ENCODE measurements at places on chromosomes 6 and 20. TPM values are rescaled to one million over a fixed set of nuclear protein-coding genes. Genes with fewer than 3 reads are reported as not detected.

DNA sequence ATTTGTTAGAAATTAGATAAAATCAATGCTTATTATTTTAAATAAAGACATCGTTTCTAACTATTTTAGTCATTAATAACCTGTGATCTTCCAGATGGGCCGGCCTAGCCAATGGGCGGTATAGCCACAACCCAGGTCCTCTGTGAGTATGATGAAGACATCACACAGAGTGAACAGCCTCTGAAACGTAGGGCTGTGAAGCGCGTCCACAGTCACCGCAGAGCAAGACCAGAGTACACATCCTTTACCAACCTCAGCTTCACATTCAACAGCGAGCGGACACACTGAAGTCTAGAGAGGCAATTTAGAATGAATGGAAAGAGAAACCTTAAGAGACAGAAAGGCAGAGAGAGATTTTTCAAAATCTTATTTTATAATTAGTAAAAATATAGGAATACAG is 125.0 kb upstream of the RPS6KA2 start:
- no peak for DNase-seq

DNA sequence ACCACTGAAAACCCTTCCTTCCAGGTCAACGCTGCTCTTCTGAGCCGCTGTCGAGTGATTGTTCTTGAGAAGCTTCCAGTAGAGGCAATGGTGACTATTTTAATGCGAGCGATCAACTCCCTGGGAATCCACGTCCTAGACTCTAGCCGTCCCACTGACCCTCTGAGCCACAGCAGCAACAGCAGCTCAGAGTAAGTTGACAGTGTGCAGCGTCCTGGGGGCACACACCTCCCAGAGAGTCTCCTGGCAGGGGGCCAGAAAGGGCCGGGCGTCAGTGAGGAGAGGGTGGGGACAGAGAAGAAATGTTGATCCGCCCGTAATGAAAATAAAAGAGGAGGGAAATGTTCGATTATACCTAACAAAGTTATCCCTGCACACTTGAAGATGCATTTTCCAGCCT is 5.0 kb downstream of the WRNIP1 start:
- no peak for DNase-seq

- DNase-seq = no peak
Observed at GRCh38 chr6:5278565-5279120, 17.3 kb downstream of the FARS2 start.

GRCh38 chr6:132713352-132714134 is at the start of gene VNN1:
Gene VNN1 (minus strand): TSS chr6:132714055. CDS start chr6:132714035, 20 bp downstream.
- no peak for DNase-seq

- DNase-seq = peak; percentile 24
Observed at GRCh38 chr20:45098103-45098773, 2.7 kb downstream of the KCNS1 start.

The ZC3H12D gene
- 1.4 TPM for total RNA-seq

The ARFGEF2 gene
- total RNA-seq = 98.9 TPM

The NAPB gene
- 28.1 TPM for total RNA-seq

GRCh38 chr6:21003780-21004541 is 469.7 kb downstream of the CDKAL1 start:
- DNase-seq = no peak

GRCh38 chr20:51338692-51339440 is 203.7 kb downstream of the NFATC2 start:
- DNase-seq = no peak

- peak; percentile 81 for DNase-seq
Observed at GRCh38 chr6:169452117-169452868, 198.6 kb upstream of the THBS2 start.

The SLPI gene
- total RNA-seq = 32.0 TPM

- DNase-seq = no peak
Observed at GRCh38 chr6:113049190-113049589, 702.1 kb downstream of the RFPL4B start.

The SLC22A2 gene
- not detected for total RNA-seq

The CCN5 gene
- 43.8 TPM for total RNA-seq

The RAD21L1 gene
- total RNA-seq = not detected

GRCh38 chr6:15947923-15948322 is 181.0 kb upstream of the MYLIP start:
- no peak for DNase-seq

GRCh38 chr6:157066781-157067491 is 256.4 kb downstream of the TMEM242 start:
- no peak for DNase-seq

DNA sequence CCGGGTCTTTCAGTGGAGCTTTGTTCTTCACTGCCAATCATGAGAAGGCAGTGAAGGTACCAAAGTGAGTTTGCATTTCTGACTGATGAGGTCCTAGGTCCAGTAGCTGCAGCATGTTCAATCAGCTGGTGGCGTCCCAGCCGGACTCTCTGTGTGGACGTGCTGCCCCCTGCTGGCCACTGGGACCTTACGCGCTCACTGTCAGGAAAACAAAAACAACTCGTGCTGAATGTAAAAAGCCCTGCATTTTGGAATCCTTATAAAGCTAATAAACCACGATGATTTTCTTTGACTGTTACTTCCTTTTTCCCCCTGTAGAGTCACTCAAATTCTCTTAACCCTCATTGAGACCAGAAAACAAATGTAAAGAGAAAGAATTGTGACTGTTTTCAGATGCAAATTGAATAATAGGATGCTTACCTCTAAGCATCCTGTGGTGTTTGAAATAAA is 4.9 kb upstream of the CD24 start:
- peak; percentile 95 for DNase-seq

The MYT1 gene
- 0.42 TPM for total RNA-seq

DNA sequence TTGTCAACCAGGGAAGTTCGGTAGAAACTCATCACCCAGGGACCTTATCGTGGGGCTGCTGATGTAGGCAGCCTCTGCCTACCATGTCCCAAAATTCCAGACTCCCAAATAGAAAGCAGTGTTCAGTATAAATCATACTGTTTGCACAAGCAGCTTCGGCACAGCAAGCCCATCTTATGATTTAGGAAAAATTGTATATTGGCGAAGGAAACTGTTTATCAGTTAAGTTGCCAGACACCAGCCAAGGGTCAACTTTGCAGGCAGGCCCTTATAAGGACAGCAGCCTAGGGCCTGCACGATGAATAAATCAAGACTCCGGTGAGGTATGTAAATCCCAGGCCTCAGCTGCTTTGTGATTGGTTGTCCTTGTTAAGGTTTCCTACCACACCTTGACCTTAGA is 36.8 kb downstream of the GFOD1 start:
- no peak for DNase-seq

DNA sequence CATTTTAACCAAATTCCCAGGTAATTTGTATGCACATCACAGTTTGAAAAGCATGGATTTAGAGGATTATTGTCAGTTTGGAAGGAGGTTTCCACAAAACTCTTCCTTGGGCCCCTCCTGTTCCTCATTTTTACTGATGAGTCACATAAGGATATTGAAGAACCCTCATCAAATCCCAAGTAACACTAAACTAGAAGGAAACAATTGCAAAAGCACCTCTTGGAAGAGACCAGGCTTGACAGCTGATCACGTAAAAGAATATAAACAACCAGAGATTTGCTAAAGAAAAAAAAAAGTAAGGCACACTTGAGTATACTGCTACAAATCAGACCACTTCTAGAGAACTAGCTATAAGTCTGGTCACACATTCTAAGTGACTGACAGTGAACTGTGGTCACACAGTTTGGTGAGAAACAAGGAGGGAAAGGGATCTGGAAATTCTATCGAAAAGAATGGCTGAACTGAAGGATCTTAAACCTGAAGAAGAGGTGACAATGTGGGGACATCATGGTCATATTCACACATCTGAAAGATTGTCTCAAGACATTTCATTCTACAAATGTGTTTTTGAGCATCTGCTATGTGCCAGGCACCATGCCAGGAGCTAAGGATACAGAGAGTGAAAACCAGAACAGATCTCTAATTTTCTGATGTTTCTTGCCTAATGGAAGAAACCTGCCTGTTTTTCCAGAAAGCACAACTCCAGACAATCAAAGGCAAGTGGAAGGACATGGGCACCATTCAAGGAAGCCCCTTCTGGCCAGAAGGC is 24.1 kb downstream of the ZHX3 start:
- DNase-seq = peak; percentile 28

DNA sequence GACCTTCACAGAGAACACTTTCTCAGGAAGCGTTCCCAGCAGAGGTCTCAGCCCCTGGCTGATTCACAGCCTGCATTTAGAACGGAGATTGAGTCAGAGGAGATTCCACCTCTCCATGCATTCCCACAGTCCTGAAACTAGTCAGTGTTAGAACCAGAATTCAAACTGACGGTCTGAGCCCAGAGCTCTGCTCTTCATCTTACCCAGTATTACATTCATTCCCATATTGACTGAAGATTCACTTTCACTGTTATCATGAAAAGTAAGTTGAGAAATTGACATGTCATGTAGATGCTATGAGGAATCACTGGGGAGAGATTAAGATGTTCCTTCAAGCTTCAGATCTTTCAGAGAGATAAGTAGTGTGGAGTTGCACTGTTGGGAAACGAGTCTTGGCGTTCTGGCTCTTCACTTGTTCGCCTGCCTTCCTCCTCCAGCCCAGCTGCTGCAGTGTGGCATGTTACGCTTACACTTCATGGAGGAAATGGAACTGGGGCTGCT is 28.3 kb downstream of the MAS1 start:
- no peak for DNase-seq

DNA sequence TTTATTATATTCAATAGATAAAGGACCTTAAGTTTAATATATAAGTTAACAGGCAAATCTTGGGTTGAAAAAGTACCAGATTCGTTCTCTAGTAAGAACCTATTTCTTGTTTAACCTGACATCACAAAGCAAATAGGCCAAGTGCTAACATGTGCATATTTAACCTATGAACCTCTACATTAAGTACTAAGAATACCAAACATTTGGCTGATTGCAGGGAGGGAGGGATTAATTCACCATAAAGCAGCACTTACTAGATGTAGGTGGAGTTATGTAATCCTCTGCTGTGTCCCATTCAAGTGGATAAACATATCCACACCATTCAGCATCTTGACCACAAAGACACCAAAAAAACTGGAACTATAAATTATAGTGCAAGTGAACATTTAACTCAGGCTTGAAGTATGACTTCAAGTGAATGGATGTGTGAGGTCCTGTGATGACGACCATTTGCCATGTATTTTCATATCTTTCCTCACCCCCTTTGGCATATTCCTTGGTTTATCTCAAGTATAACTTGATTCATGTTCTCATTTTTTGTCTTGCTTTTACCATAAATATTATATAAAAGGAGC is 10.2 kb downstream of the STX11 start:
- DNase-seq = no peak

The SIRPB1 gene
- total RNA-seq = not detected

DNA sequence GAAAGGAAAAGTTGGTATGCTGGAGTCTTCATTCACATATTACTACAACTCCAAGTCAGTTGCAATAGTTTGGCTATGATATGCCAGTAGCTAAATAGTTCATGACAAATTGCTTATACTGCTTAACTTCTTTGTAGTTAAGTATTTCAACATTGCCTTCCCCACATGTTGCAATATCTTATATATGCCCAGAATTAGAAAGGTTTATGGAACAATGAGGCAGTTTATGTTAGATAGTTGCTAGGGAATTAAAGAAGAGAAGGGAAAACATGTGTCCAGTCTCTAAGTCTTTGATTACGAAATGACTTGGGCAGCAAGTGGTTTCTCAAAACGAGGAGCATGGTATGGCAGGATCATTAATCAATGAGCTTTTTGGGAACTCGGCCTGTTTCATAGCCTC is 145.8 kb downstream of the PLCB4 start:
- DNase-seq = no peak

The QKI gene
- total RNA-seq = 95.3 TPM

The HLA-DQA1 gene
- 12.8 TPM for total RNA-seq

The SLC12A5 gene
- not detected for total RNA-seq

The GNMT gene
- 0.98 TPM for total RNA-seq

DNA sequence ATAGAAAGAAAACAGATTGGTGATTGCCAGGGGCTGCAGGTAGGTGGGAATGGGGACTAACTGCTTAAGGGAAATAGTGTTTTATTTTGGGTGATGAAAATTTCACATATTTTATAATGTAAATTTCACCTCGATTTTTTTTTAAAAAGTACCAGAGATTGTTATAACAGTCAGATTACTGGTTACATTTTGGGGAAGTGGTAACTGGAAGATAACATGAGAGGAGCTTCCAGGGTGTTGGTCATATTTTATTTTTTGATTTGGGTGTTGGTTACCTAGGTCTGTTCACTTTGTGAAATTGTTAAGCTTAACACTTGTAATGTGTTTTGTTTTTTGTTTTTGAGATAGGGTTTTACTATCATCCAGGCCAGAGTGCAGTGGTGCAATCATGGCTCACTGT is 17.2 kb upstream of the CRIP3 start:
- no peak for DNase-seq

DNA sequence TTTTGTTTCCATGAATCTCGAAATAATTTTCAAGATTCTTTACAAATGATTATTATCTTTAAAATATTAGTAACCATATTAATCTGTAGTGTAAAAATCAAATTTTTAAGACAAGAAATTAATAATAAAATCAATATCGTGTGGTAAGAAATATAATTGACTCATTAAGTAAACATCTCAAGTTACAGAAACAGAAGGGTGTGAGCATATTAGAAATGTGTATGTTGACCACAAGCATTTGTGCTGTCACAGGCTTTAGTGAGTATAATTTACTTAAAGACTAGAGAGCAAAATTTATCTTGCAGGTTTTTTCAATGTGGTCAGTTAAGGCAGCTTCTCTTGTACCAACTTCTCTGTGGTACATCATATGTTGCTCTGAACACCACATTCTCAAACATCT is 566.5 kb upstream of the IRAK1BP1 start:
- no peak for DNase-seq

The PLN gene
- total RNA-seq = 13.3 TPM

DNA sequence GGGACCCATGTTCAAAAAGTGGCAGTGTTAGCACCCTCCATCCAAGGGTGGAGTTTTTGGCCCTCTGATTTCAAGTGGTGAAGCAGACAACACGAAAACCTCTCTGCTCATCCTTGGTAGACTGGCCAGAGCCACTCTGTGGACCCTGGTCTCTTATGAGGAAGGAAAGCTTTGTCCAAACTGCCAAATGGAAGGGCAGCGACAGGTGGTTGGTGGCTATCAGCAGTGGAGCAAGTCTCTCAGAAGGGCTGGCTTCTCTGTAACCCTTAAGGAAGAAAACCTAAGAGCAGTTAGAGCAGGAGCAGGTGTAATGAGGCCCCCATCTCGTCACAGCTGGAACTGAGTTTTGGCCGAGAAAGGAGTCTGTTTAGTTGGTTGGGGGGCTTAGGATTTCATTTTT is 155.8 kb downstream of the SLC16A10 start:
- DNase-seq = no peak

DNA sequence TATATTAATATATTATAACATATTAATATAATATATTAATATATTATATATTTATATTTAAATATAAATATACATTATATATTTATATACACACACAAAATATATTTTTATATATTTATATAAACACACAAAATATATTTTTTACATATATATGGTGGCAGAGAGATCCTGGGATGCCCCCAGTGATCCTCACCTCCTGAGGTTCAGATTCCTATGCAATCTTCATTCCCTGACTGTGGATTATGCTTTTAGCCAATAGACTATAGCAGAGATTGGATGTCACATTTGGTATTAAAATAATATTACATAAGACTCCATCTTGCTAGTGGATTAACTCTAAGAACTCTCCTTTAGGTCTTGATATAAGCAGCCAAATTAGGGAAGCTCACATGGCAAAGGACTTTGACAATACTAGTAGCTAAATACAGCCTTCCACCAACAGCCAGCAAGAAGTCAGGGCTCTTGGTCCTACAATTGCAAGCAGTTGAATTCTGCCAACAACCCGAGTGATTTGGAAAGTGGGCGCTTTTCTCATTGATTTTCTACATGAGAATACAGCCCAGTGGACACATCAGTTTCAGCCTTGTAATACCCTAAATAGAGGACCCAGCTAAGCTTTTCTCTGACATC is 681.0 kb downstream of the C6orf118 start:
- no peak for DNase-seq
